ENCODE measurements at places on chromosomes 1 and 21.

DNA sequence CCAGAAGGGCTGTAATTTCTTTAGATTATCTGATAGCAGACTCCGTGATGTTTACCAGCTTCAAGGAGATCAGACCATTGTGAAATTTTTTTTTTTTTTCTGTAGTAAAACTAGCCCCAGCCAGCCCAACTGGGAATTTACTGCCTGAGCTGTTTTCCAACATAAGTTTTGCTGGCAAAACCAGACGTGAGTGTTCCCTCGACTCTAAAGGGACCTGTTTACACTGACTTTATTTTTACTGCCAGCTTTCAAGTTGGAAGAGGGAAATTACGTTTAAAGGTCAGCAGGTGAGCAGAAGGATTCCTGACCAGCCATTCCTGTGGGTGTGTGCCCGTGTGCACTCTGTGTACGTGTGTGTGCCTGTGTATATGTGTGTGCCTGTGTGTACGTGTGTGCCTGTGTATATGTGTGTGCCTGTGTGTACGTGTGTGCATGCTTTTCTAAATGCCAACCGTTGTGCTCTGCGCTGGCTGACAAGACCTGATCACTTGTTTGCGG, 374 bp downstream of the MAB21L3 start:
- DNase-seq = no peak

- no peak for DNase-seq
Measured at GRCh38 chr1:227934476-227935313, 13.0 kb downstream of the WNT9A start.

DNA sequence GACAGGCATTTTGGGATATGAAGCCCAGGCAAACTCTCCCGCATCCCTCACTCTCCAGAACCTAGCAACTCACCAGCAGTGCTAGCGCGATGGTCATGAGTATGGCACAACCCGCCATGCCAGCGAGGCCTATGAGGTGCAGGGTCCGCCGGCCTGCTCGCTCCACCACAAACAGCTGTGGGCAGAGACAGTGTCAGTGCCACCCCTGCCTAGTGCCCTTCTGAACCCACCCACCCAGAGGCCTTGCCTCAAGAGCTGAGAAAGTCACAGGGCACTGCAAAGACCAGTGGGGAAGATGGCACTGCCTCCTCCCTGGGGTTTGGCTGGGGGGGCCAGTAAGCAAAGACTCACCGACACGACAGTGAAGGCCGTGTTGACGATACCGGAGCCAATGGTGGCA, 29.8 kb downstream of the SLC2A1 start:
- no peak for DNase-seq

- no peak for DNase-seq
Measured at GRCh38 chr1:86872086-86872485, 41.8 kb downstream of the SELENOF start.
